ENCODE measurements at places on chromosomes 1 and 21.
A peak's percentile ranks its signal among the peaks of the same experiment; 100 is the strongest.

DNA sequence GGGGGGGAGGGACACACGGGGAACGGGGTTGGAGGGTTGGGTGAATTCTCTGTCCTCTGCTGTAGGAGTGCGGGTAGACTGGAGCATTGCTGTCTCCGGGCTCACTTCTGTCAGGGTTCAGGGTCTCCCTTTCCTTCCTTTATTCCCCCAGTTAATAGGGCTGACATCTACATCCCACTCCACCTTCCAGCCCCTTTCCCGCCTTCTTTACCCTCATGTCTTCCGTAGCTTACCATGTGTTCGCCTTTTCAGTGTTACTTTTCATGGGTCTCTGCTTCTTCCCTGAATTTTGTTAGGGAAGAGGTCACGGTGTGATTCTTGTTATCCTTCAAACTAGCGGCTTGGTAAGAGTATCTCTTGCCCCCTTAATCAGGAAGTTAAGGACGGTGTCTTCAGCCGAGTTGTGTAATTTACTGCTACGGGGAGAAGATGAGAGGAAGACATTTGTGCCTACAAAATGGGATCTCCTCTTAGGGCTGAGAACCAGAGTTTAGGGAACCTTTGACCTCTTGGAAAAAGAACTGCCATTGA lies 917 bp downstream of the RAP1A start:
- no peak for DNase-seq

GRCh38 chr1:38815903-38816627 lies 43.5 kb downstream of the RRAGC start:
- no peak for DNase-seq

GRCh38 chr21:15054089-15054488 lies 10.7 kb downstream of the NRIP1 start:
- DNase-seq = no peak

GRCh38 chr1:110816945-110817344 lies 56.0 kb upstream of the CD53 start:
- DNase-seq = no peak

DNA sequence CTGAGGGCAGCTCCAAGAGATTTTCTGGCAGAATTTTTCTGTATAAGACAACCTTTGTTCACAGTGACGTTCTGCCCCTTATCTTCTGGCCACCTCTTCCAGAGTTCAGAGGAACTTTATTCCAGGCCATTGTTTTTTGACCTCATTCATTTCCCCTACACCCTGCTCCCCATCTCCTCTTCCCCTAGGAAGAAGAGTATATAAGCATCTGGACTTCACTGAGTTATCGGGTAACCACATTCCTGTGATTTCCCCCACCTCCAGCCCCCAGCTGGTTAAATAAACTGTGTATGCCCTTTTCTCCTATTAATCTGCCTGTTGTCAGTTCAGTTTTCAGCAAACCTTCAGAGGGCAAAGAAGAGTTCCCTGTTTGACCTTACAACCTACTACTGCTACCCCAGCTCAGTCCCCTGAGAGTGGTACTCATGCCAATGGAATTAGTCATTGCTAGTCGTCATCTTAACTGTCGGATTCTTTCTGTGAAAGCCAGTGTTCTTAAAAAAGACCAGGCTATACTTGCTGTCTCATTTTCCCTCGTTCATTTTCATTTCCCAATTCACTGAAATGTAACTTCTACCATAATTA lies 14.3 kb upstream of the ALG14 start:
- no peak for DNase-seq

DNA sequence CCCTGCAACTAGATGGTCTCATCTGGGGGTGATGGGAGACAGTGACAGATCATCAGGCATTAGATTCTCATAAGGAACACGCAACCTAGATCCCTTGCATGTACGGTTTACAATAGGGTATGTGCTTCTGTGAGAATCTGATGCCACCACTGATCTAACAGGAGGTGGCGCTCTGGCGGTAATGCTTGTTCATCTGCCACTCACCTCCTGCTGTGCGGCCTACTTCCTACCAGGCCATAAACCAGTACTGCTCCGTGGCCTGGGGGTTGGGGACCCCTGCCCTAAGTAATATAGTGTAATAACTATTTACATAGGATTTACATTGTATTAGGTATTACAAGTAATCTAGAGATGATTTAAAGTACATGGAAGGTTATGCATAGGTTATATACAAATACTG lies 134.9 kb downstream of the CLEC20A start:
- no peak for DNase-seq

GRCh38 chr1:181033799-181034451 lies at the start of gene MR1:
TSS of gene MR1 (plus strand) at chr1:181033983. CDS start at chr1:181034008, 25 bp downstream.
- DNase-seq = no peak

GRCh38 chr1:94872771-94873495 lies 52.8 kb downstream of the SLC44A3 start:
- no peak for DNase-seq

DNA sequence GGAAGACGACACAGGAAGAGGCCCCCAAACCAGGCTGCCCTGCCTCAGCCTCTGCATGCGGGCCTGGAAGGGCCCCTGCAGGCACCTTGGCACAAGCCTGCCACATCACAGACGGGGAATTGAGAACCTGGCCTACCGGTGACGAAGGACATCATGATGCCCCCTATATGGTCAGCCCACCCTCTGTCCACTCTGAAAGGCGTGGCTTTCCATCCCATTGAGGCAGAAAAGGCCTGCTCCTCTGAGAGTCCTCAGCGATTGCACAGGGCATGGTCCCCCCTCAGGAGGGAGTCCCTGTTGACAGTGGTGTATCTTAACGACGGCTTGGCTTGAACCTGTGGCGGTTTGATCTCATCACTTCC lies 11.4 kb downstream of the KRTAP10-1 start:
- DNase-seq = no peak

DNA sequence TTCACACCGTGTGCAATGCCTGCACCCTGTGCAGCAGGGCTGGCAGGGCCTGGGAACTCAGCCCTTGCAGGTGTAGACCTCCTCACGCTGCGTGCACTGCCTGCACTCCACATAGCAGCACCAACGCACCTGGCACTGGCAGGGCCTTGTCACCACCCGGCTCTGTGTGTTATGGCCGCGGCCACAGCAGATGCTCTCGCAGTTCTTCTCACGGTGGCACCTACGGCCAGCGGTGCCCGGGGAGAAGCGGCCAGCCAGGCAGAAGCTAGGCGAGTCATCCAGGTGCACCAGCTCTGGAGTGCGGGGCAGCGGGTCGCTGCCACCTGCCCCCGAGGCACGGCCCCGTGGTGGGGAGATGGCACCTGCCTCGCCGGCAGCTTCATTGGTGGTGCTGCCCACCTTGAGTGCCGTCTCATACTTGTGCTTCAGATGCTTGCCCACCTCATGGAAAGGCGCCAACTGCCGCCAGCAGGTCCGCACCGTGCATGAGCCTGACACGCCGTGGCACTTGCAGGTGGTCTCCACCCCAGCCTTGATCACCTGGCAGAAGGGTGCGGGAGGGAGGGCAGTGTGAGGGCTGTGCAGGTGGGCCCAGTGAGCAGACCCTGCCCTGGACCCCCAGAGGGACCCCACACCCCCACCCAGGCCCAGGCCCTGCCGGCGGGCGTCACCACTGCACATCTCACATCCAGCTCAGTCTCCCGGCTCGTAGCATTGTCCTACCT lies 26.1 kb downstream of the WNT9A start:
- DNase-seq = no peak

DNA sequence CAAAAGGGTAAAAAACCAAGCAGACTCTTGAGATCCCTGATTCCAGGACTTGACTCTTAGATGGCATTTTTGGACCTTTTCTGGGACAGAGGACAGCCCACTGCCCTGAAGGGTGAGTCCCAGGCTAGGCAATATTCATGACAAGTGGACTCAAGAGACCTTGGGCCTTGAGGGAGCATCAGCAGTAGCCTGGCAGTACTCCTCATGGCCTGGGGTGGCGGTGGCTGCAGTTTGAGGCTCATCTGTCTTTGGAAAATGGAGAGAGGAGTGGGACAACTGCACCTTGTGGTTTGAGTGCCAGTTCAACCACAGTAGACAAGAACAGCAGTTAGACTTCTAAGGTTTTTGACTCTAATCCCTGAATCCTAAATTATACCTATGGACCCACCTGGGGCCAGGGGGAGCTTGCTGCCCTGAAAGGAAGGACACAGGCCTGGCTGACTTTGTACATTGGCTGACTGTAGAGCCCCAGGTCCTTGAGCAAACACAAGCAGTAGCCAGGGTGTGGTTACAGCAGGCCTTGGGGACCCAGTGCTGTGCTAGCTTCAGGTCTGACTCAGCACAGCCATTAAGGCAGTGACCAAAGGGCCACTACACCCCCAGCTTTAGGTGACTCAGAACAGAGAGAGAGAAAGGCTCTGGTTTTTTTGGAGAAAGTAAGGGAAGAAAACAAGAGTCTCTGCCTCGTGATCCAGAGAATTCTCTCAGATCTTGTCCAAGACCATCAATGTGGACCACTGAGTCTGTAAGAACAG lies 1023.2 kb downstream of the KCNT2 start:
- no peak for DNase-seq

DNA sequence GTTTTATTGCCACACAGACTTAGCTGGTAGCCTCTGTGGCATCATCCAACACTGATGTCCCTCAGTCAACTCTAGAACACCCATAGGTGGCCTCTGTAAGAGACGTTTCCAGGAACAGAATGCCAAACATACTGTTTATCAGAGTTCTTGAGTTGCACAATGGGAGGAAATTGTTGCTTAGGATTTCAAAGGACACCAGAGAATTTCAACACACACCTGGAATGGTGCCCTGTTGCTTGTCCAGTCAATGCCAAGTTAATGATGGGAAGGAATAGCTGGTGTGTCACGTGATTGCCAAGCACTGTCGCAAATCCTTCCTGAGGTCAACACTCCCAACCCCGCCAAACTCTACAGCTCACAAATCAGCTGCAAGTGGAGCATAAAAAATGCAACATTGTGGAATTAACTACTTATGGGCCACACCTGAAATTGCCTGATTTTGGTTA lies 28.6 kb upstream of the DUSP23 start:
- DNase-seq = no peak

DNA sequence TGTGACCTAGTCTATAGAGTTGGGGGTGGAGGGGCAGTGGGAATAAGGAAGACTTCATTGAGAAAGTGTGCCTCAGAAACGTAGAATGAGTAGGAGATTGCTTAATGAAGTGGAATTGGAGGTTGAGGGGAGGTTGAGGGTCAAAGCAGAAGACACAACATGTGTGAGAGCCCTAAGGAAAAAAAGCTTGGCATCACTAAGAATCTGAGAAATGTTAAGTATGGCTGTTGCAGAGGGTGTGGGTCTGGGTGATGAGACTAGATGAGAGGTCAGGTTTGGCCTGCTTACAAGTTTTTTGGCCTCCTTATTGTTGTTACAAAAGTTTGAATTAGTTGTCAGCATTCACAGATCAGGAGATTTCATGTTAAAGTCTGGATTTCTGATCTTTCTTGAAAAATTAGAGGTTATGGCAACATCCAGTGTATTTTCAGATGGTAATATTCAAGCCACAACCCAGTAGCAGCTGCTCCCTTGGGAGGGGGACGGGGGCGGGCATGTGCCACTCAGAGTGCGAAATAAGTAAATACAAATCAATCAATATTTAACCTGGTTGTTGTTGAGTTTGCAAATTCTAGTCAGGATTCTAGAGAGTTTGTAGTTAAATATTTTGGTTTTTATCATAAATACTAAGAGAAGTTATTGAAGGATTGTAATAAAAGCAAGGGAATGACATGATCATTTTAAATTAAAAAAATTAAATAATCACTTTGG lies 4.3 kb downstream of the MAN1A2 start:
- no peak for DNase-seq

- DNase-seq = no peak
Observed at GRCh38 chr1:42983253-42983652, 24.6 kb upstream of the SLC2A1 start.

DNA sequence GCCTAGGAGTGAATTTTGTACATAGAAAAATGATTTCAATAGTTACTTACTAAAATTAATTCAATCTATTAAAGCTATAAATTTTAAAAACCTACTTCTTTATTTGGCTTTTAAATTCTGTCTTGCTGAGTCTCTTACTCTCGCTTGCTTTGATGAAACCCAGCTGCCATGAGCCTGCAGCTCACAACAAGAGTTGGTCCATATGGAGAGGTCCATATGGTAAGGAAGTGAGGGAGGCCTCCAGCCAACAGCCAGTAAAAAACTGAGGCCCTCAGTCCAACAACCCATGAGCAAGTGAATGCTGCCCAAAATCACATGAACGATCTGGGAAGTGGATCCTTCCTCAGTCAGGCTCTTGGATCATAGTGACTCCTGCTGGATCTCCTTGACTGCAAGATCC lies 89.9 kb upstream of the CXADR start:
- DNase-seq = no peak

- no peak for DNase-seq
Observed at GRCh38 chr21:14741256-14741655, 195.1 kb upstream of the SAMSN1 start.

DNA sequence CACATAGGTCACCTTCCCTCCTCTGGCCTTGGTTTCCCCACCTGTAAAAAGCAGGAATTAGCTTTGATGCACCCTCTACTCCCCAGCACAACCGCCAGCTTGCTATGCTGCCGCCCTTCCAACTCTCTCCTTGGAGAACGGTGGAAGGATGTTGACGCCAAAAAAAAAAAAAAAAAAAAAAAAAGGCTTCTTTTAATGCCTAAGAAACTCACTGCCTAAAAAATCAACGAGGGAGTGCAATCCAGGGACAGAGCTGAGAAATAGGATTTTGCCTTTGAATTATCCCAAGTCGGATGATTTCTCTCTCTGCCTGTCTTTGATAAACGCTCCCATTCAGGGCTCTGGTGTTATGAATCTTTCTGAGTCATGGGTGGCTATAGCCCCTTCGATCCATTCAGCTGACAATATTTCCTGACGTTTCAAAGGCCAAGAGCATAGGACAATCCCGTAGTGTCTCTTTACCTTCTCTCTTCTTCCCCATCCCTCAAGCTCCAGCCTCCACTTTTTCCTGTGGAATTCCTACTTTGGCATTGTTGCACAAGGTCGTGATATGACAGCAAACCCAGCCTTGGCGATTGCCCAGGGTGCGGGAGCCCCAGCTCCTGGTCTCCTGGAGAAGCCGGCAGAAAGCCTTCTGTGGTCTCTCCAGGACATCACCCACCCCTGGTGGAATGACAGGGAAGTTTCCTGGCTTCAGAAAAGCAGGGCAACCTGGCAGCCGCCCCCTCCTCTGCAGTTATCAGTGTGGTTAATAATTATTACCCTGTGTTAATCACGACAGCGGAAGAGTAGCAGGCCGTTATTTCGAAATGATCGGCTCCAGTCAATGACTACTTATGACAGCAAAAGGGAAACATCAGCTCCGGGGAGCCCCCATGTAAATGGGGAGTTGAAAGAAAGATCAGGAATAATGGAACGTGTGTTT lies 8.0 kb upstream of the PLXNA2 start:
- no peak for DNase-seq

DNA sequence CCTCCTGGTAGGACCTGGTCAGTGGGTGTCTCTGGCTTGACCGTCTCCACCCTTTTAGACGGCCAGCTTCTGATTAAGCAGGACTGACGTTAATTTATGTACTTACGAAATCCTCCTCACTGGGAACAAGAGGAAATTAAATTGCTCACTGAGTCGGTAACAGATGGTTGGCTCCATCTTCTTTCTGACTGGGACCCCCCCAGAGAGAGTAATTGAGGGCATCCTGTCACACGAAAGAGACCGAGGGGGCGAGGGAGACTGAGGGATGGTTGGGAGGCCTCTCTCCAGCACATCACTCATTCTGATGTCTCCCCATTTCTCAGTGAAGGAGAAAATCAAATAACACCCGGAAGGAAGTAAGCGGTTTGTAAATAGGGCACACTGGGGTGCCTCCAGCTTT lies 104.8 kb downstream of the OMA1 start:
- DNase-seq = peak; percentile 26

- no peak for DNase-seq
Observed at GRCh38 chr1:33443080-33443704, 12.3 kb upstream of the PHC2 start.

- DNase-seq = no peak
Observed at GRCh38 chr1:221987860-221988520, 246.1 kb upstream of the DUSP10 start.
